ENCODE measurements at places on chromosomes 13 and 19.

GRCh38 chr19:51887522-51888498 is at the start of gene ZNF577:
ZNF577 (minus strand) TSS chr19:51887951; CDS start chr19:51880382, 7,569 bp downstream.
- DNase-seq = peak; percentile 92

GRCh38 chr19:42412227-42412626 is 15.0 kb downstream of the LIPE start:
- no peak for DNase-seq

DNA sequence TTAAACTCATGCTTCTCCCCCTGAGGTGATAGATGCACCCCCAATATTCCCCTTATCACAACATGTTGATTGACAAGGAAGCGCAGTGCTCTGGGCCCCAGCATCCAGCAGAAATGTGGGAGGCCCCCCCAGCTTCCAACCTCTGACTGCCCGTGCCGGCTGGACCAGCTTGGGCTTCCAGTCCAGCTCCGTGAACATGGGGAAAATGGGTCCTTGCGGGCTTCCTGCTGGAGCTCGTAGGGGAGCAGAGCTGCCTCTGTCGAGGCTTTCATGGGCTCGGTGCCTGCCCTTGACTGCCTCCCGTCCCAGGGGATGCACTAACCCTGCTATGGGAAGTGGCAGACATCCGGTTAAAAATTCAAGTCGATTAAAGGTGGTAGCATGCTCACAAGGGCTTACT is 188.9 kb downstream of the COL4A1 start:
- no peak for DNase-seq

DNA sequence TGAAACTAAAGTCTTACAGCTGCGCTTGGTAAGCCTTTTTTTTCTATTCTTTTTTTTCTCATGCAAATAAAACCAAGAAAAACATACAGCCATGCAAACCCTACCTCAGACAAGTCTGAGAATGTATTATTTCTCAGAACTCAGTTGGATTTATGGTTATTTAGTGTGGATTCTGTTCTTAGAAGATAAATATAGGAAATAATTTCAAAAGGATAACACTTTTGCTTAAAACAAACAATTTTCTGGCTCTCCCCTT is 40.7 kb upstream of the TNFSF11 start:
- no peak for DNase-seq

DNA sequence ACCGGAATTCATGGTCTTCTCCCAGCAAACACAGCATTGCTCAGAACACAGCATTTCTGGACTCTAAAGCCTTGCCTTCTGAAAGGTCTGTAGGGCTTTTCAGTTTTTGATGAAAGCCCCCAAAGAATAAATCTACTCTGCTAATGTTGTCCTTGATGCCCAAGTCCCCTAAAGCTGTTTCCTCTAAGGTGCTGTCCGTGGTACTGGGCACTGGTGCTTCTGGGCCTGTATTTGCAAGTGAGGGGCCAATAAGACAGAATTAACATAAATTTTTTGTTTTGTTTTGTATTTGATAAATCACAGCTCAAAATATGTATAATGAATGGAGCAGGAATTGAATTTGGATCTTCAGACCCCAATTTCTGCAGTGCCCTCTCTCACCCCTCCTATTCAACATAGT is 12.1 kb upstream of the LGALS13 start:
- no peak for DNase-seq

DNA sequence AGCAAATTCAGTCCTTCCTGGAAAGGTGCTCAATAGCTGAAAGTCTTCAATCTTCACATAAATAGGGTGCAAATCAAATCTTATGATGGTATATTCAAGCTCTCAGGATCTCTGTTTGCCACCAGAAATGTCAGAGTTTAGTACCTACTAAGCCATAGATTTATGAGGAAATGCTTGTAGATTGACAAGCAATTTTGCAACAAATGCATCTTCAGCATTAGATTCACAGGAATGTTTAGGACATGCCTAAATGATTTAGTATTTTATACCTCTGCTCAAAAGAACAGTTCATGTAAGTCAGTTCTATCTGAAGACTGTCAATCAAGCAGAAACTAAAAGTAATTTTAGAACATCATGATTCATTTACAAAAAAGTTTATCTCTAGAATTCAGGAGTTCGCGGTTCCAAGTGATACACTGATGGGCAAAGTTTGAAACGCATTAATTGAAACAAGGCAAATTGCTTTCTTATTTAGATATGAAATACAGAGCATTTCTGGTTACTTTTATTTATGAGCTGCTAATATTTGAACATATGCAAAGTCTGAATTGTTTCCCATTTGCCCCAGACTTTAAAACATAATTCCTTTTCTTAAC is 65.7 kb downstream of the DACH1 start:
- DNase-seq = no peak

DNA sequence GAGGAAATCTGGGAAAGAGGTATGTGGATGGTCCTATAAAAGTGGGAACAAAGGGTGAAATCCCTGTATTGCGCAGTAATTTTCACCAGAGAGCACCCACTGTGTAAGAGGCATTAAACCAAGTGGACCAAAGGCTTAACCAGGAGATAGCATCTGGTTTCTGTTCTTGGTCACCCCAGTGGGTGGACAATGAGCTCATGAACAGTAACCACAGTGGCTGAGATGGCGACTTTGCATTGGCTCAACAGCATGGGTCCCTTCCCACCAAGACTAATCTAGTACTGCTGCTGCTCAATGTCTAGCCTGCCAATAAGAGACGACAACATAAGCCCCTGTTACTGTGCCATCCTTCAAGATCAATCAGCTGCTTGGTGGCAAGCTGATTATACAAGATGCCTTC is 36.6 kb downstream of the CCDC169 start:
- DNase-seq = no peak

GRCh38 chr13:113105032-113105920 is at the start of gene F7:
F7 (plus strand) TSS chr13:113105791; CDS start chr13:113105842, 51 bp downstream.
- DNase-seq = no peak

Data from ovary (tissue), 10 donors.